HEK293T (cell line): ENCODE measurements at places on chromosomes 5 and 9.

- no peak for DNase-seq
Measured at GRCh38 chr5:93130624-93131490, 450.2 kb downstream of the NR2F1-AS1 start.

DNA sequence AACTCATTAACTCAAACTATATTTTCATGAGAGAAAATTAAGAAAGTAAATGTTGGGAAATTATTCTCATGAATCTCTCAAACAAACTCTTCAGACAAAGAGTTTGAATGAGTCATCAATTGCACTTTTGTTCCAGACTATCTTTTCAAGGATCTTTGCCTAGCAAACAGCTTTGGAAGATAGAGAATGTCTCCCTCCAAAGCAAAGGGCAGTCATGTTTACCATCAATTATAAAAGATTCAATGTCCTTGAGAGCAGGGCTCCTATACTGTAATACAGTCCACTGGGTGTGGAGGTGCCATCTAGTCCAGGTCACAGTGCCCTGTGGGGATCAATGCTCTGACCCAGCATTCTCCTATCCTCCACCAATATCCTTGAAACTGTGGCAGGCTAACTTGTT lies 1429.3 kb downstream of the EFNA5 start:
- no peak for DNase-seq

DNA sequence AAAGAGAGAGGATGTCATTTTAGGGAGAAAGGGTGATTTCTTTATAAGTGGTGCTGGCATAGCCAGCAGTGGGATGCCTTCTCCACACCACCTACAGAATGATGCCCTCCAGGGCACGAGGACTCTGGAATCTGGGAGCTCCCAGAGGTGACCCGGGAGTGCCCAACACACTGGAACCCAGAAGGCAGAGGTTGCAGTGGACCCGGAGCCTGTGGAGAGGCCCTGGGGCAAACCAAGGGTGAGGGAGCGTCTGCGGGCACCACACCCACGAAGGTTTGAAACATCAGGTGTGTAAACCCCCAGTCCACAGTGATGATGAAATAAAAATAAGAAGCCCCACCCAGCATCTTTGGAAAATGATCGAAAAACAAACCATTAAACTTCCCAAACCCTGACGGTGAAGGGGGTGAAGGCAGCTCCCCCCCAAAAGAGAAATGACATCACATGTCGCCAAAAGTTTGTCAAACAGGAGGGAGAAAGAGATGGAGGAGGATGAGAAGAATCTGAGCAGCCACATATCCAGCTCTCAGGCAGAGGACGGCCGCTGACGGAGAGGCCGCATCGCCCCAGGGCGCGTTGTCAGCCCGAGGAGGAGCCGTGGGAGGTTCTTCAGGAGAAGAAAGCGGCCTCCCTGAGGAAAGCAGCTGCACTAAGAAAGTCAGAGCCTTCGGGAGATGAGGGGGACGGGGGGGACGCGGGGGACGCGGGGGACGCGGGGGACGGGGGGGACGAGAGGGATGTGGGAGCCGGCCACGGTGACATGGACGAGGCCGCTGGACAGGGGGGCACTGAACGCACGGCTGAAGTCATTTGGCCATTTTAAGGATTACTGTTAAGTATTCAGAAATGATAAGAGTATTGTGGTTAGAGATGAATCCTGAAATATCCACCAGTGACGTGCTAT lies 43.1 kb upstream of the NSMF start:
- peak; percentile 75 for DNase-seq

DNA sequence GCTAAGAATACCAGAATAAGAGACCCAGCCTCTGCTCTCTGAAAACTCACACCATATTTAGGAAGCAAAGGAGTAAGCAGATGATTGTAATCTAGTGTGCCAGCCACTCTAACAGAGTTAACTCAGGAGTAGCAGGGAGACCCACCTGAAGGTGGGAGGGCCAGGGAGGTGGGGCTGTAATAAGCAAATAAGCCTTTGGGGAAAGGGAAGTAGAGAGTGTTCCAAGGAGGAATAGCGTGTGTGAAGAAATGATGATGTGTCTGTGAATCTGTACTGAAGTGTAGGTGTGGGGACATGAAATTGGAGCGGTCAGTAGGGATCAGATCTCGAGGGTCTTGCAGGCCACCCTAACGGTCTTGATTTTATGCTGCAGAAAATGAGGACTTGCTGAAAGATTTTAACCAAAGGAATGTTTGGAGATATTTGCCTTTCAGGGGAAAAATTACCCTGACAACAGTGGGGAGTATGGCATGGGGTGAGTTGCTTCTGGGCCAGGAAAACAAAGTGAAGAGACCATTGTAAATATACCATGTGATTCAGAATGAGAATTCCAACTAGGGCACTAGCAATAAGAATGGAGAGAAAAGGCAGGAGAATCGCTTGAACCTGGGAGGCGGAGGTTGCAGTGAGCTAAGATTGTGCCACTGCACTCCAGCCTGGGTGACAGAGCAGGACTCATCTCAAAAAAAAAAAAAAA lies 44.1 kb upstream of the FSD1L start:
- DNase-seq = no peak

DNA sequence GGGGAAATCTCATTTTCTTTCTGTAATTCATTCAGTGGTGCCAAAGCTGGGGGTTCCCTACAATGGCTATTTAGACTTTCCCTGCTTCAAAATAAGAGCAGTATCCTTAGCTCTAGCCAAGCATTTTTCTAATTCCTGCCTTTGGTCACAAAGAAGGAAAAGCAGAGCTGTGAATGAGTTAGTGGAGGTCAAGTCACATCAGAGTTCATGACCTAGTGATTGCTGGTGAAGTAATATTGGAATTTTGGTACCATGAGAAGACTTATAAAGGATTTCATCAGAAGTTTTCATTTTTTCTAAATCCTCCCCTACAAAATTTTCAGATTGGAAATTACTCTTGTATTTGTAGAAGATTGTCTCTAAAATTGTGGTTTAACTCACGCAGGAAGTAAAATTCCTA lies 28.0 kb downstream of the DNAJC21 start:
- DNase-seq = no peak

GRCh38 chr5:76471406-76471805 lies 68.3 kb downstream of the IQGAP2 start:
- no peak for DNase-seq

DNA sequence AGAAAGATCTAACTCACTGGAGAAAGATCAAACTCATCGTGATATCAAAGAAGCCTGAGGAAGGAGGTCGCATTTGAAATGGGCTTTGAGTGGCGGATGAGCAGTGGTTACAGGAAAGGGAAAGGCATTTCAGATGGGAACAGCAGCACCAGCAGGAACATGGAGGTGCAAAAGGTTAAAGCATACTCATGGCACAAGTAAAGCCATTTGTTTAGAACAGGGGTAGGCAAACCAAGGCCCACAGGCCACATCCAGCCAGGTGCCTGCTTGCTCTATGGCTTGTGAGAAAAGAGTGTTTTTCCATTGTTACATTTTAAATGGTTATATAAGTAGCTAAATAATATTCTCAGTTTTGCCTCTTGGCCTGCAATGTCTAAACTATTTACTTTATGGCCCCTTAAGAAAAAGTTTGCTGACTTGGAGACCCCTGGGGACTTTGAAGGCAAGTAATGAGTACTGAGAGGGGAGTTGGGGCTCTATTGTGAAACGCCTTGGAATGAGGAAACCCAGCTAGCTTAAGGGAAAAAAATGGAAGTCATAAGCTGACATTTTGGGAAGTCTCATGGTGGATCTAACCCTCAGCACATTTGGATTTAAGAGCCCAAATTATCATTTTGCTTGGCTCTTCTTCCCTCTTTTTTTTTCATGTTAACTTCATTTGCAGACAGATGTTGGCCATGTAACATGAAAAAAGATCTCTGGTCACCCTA lies 211.1 kb downstream of the NR3C1 start:
- DNase-seq = no peak

- no peak for DNase-seq
Measured at GRCh38 chr5:35031276-35031675, 16.5 kb downstream of the AGXT2 start.

DNA sequence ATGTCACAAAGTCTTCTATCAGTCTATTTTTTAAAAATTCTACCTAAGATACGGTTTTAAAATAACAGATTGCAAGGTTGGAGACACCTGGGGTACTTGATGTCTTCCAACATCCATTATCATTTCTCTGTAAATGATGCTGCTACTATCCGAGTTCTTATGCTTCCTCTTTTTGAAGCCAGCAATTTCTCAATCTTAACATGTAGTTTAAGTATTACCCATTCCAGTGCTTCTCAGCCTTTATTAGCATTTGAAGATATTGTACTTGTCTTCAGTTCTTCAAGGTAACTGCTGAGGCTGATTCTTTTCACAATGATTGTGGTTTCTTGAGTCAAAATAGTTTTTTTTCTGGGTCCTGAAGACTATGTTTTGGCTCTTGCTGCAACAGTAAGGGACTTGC lies 96.4 kb upstream of the SELENOP start:
- no peak for DNase-seq

- DNase-seq = no peak
Measured at GRCh38 chr5:122296871-122297270, 15.2 kb upstream of the SNCAIP start.

DNA sequence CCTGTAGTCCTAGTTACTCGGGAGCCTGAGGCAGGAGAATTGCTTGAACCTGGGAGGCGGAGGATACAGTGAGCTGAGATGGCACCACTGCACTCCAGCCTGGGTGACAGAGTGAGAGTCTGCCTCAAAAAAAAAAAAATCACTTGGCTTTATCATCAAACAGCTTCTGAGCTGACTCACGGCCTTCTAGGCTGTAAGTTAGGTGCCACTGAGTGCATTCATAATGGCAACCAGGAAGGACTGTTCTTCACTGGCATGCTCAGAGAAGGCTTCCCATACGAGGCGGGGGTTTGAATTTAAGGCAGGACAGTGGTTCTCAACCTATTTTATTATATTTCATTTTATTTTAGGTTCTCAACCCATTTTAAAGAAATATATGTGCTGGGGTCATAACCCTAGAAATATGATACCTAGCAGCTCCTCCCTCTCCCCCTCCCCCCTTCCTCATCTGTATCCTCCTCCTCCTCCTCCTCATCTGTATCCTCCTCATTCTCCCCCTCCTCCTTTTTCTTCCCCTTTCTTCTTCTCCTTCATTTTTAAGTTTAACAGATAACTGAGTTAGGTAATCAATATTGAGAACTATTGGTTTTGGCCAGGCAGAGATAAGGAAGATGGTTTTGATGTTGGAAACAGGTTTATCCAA lies 19.0 kb upstream of the LHFPL2 start:
- no peak for DNase-seq

DNA sequence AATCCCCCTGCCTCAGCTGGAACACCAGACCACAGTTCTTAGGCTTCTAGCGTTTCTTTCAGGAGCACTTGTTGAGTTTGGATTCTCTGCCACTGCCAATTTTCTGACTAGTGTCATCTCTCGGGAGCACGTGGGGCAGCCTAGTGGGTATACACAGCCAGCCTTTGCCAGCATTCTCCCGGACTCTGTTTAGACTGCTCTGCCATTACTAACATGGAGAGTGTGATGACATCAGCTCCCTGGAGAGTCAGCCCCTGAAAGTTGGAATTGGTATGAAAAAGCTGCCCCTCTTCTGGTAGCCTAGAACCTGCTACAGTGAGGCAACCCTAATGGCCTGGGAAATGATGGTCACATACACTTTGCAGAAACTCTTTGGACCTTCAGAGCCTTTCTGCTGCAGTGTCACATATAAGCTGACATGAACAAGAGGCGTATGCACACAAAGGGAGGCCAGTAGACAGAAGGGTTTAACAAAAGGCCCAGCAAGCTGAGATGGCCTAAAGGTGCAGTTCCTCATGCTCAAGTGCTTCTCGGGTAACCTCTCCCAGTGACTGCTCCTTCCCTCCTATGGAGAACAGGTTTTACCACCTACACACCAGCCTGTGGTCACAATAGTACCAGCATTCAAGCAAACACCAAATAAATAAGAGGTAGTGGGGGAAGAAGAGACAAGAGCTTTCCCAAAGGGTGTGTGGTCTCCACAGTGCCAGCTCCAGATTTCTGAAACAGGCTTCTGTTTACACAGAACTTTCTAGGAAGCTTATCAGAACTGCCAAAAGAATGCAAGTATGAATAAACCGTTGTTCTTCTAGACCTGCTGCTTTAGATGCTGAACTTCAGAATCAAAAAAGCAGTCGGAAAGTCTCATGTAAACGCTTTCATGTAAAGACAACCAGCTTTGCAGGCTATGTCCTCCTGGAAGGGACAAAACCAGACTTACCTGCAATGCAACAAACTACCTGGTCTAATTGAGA lies 16.5 kb downstream of the SPACA9 start:
- no peak for DNase-seq

DNA sequence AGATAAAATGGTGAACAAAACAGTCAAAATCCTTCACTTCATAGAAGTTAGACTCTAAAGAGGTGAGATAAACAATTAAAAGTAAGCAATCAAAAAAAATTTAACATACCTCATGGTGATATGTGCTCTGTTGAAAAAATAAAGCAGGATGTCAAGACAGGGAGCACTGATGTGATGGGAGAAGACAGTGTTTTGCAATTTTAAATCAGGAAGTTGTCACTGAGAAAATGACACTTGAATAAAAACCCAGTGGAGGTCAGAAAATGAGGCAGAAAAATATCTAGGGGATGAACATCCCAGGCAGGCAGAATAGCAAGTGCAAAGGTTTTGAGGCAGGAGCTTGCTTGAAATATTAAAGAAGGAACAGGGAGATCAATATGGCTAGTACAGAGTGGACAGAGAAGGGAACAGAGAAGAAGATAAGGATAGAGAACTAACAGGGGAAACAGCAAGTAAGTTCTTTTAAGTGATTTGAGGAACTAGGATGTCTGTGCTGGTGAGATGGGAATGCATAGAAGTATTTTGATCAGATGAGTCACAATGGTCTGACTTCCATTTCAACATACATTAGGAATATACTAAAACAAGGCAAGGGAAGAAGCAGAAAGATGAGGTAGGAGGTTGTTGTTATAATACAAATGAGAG lies 130.4 kb downstream of the CHSY3 start:
- no peak for DNase-seq

GRCh38 chr5:90518661-90519060 lies 10.7 kb downstream of the LYSMD3 start:
- no peak for DNase-seq

GRCh38 chr5:147567917-147568598 lies 58.2 kb upstream of the DPYSL3 start:
- no peak for DNase-seq

DNA sequence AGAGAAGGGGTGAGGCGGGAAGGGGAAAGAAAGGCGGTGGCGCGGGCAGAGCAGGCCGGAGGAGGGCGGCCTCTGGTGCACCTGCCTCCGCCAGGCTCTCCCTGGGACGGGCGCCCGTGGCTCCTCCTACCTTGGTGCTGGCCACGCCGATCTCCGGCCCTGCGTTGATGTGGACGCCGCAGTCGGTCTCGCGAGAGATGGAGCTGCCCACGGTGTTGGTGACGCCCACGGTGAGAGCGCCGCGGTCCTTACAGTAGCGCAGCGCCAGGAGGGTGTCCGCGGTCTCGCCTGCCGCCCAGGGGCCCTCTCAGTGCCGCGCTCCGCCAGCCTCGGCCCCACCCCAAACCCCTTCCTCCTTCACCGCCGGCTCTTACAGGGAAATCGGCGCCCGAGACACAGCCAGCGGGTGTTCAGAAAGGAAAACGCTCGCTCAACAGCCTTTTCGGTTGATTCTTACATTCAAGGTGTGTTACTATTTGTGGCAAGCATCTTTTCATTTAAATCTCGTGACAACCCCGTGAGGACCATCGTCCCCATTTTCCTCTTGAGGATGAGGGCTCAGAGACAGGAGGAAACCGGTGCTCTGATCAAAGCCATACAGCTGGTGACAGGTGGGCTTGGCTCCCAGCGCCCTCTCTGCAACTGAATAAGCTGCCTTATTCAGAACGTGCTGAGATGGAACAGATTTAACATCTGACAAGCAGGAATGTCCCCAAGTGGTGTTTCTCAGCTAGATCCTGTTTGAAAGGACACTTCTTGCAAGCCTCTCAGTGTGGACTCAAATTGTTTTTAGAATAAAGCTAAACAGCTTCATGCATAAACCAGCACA lies 22.0 kb upstream of the MAPK9 start:
- no peak for DNase-seq
